Stimulated activated CD4-positive, alpha-beta T cell treated with anti-CD3 and anti-CD28 coated beads, Interleukin-1b, Interleukin-23, amount 100 ng/mL, for 1 hour (primary cell): ENCODE measurements at places on chromosomes 5 and 9.

DNA sequence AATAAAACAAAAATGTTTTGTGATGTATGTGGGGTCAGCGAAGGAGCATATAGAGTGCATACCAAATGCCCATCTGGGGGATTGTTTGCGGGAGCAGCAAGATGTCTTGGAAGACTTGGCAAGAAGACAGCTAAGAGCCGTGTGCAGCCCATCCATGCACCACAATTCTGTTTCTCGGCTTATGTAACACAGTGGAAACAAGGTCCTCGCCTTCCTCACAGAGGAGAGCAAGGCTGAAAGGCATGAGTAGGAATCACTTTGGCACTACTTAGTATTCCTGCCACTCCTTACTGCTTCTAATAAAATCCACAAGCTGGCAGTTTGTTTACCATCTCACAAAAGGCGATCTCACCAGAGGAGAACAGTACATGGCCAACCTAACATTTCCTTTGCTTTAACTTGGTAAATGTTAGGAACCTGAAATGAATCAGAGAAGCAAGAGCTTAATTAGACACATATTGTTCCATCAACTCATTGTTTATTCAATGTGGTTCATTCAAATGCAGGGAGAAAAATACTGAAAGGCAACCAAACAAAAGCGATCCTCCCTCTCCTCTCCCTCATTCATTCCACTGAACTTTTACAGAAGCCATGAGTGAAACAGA, 648.1 kb downstream of the ACTL7B start:
- DNase-seq, result no peak

GRCh38 chr9:98175028-98175569, 17.3 kb downstream of the CORO2A start:
- DNase-seq, result no peak

DNA sequence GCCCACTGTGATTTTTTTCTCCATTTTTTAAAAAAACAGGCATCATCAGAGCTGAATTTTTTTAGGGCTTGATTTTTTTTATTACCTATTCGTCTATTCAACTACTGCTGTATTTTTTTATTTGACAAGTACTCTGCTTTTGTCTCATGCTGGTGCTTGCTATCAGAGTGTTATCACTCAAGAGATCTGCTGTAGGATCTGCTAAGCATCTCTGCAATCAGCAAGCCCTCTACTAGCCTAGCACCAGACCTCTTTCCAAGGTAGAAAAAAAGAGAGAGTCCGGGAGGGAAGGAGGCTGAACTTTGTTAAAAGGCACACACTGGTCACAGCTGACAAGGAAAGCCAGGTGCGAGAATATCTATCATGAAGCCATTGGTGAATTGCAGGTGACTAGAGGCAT, 413.8 kb upstream of the CCNH start:
- DNase-seq, result no peak

- DNase-seq, result no peak
Observed at GRCh38 chr5:154196955-154197652, 6.6 kb downstream of the GALNT10 start.

DNA sequence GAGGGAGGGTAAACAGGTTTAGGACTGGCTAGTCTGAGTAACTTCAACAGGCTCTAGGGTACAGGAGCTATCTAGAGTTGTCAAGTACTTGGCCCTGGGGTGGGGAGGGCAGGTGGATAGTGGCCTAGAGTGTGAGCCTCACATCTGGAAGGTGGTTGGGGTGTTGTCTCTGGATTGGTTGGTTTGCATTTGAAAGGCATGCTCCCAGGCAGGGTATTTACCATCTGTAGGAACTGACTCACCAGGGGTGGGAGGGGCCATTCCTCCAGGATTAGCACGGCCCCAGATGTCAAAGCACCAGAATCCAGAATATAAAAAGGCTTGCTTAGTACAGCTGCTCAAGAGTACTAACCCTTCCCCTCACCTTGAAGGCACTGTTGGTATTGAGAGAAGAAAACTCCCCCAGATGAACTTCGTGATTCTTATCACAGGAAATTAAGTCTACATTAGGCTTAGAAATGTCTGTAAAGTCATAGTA, 193.3 kb downstream of the NTRK2 start:
- no peak for DNase-seq

DNA sequence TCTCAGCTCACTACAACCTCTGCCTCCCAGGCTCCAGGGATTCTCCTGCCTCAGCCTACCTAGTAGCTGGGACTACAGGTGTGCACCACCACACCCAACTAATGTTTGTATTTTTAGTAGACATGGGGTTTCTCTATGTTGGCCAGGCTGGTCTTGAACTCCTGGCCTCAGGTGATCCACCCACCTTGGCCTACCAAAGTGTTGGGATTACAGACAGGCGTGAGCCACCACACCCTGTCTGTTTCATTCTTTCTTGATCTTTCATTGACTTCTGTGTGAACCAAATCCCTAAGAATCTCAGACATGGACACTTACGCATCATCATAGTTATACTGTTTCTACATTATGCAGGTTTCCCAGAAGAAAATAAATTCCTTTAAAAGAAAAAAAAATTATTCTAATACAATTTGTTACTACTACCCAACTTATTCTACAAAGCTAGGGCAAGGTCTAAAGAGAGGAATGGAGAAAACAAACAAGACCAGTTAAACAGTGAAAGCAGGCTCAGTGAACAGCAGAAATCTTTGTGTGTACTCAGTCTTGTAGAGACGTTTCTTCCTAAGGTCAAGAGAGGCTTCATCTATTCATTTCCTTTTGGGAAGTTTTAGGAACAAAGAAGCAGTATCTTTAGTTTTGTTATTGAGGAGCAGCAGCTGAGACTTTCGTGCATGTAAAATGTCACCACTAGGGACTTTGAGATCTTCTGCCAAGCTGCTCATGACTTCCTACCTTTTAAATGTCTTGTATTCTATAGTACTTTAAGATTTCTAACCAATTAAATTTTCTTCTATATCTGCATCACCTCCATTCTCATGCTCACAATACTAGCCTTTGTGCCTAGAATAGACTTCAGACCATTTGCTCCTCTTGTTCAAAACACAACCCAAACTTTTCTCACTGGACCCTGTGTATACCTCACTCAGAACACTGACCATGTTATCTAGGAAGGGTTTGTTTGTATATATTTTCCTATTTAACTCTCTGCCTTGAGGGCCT, 5.6 kb upstream of the HMGCR start:
- DNase-seq, result no peak

GRCh38 chr5:109713453-109713852, 23.7 kb downstream of the MAN2A1 start:
- DNase-seq, result no peak

DNA sequence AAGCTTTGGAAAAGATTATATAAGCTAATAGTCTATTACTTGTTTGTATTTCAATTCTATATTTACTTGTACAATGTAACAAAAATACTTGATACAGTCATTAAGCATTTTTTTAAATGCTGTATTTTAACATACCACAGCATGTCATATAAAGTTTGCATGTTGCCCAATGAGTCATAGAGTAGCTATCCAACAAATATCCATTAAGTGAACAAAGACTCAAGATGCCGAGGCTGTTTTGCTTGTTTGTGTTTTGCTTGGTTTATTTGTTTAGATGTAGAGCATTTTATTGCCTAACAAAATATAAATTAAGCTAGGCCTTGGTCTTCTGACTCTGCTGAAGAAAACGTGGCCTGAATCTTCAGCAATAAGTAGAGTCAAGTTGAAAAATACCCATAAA, 1584.3 kb upstream of the NUDT12 start:
- DNase-seq, result no peak

DNA sequence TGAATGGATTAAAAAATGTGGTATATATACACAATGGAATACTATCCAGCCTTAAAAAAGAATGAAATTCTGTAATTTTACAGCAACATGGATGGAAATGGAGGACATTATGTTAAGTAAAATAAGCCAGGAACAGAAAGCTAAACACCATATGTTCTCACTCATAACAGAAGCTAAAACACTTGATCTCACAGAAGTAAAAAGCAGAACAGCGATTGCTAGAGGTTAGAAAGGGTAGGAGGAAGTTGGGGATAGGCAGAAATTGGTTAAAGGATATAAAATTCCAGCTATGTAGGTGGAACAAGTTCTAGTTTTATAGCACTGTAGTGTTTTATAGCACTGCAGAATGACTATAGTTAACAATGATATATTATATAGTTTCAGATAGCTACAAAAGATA, 15.8 kb downstream of the MARCHF3 start:
- DNase-seq, result no peak
